CD14-positive monocyte (primary cell): ENCODE measurements at places on chromosomes 6 and 20. TPM values are rescaled to one million over a fixed set of nuclear protein-coding genes. Genes with fewer than 3 reads are reported as not detected.
A peak's percentile ranks its signal among the peaks of the same experiment; 100 is the strongest.

Gene MUCL3
- not detected in 2 replicates for polyA plus RNA-seq

DNA sequence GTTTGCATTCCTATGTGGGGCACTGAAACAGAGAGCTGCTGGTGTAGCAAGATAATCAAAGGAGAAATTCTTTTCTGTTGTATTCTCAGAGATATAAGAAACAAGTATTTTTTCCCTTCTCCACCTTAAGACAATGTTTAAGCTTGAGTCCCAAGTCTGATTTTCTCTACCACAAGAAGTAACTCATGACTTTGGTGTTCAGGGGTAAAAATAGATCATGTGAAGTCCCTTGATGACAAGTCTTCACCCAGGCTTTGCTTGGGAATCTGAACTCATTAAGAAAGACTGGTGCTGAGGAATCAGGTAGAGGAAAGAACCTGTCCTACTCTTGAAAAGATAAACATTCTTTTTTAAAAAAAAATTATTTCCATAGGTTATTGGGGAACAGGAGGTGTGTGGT lies 205.6 kb downstream of the ALDH8A1 start:
- no peak for DNase-seq

DNA sequence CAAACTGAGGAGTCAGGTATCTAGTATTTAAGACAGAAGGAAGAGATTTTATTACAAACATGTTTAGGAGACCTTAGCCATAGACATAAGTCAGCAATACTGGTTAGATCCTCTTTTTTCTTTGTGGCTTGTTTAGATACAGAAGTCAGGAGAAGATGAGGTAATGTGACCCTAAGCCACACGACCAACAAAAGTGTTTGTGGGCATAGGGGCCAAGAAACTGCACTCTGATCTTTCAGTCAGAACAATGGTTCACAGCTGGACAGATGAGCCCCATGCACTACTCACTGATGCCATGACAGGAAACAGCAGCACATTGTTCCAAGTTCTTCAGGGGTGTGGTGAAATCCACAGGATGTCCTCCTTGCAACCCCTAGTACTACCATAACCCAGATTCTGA lies 238.5 kb upstream of the RAB32 start:
- DNase-seq, result peak; percentile 14

- DNase-seq, result no peak
These were observed 20.9 kb downstream of the UTRN start for GRCh38 chr6:144305985-144306384.

DNA sequence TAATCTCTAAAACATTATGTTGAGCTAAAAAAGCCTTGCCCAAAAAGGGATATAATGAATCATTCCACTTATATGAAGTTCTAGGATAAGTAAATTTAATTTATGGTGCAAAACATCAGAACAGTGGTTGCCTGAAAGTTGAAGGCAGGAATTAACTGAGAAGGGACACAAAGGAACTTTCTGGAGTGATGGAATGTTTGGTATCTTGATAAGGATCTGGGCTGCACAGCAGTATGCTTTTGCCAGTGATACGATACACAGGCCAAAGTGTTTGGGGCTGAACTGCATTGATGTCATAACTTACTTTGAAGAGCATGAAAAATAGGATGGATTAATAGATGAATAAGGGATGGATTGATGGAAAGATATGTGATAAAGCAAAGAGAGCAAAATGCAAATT lies 146.1 kb upstream of the LRFN2 start:
- no peak for DNase-seq

Gene HLA-DMB
- 510 and 528 TPM in 2 replicates for polyA plus RNA-seq

DNA sequence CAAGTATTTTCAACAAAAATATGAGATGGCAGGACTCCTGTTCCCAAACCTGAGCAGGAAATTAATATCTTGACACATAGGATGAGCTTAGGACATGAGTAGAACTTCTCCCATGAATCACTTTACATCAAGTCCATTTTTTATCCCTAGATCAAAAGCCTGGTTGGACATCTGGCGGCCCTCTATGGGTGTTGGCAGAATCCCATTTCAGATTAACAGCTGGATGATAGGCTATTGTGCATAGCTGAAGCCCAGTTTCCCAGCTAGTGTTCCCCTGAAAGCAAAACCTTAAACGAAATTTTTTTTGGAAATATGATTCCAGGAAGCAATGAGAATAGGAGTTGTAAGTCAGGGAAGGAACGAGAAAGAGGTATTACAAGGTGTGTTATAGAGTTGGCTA lies 449.4 kb upstream of the CHD6 start:
- DNase-seq, result no peak
